ENCODE measurements at places on chromosomes 13 and 19.

DNA sequence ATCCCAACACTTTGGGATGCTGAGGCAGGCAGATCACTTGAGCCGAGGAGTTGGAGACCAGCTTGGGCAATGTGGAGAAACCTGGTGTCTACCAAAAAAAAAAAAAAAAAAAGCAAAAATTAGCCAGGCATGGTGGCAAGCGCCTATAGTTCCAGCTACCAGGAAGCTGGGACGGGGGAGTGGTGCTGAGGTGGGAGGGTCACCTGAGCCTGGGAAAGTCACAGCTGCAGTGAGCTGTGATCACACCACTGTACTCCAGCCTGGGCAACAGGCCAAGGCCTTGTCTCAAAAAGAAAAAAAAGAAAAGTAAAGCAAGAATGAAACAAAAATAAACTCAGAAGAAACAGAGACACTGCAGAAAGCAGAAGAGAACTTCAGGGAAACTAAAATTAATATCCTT is 31.6 kb downstream of the MTRF1 start:
- no peak for DNase-seq

GRCh38 chr13:95403349-95404140 is 102.3 kb upstream of the ABCC4 start:
- no peak for DNase-seq

- no peak for DNase-seq
Observed at GRCh38 chr19:47839913-47840312, 18.2 kb downstream of the CRX start.

GRCh38 chr13:57629821-57630235 is 1.7 kb upstream of the PCDH17 start:
- no peak for DNase-seq

GRCh38 chr13:71513411-71514033 is 353.5 kb downstream of the DACH1 start:
- no peak for DNase-seq

DNA sequence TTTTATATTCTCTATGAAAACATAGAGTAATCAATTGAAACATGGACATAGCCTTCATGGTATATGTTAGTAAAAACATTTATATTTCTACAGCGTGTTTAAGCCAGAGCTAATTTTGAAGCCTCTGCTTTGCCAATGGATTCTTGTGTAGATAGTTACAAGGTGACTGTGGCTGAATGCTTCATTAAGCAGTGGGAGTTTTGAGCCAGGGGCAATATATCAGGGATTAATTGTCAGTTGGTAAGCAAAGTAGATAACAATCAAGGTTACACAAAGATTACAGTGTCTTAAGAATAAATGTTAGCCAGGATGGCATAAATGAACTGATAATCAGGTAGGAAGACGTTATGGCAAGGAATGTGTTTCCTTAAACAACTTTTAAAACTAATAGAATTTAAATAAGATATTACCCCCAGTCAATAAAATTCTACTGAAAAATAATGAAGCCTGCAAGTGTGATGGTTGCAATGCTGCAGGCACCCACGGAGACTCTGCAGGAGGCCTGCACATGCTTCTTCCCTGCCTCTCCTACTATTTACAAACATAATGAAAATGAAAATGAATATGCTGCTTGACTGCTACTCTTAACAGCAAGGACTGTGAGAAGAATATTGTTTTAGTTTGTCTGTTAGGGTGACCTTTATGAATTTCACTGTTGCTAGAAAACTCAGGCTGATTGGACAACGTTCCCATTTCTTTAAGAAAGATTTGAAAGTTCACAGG is 588.5 kb downstream of the GPC5 start:
- no peak for DNase-seq

DNA sequence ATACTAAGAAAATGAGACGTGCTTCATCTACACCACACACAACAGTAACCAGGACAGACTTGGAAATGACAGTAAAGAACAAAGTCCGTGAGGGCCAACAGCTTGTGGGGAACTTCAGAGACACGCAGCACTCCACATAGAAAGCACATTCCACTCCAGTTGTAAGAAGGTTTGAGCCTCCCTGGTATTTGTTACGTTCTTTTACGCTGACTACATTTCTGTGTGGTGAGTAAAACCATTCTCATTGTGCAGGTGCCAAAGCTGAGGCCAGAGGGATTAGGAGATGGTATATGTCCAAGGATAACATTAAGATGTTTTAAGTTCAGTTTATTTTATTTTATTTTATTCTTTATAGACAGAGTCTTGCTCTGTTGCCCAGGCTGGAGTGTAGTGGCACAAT is 1189.9 kb downstream of the UQCRFS1 start:
- no peak for DNase-seq

DNA sequence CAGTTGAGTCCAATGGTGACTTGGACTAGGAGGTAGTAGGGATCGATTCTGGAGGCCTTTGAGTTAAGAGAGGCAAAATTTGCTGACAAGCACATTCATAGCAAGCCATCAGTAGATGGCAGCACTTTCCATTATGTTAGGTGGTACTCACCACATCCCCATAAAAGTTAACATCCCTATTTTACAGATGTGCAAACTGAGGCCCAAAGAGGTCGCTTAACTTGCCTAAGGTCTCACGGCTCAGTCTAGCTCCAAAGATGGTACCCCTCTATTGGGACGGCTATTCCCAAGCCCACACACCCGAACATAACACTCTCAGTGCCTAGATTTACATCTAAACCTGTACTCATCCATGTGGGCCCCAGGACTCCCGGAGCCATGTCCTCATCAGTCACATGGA is 21.5 kb upstream of the FOSB start:
- DNase-seq = no peak

DNA sequence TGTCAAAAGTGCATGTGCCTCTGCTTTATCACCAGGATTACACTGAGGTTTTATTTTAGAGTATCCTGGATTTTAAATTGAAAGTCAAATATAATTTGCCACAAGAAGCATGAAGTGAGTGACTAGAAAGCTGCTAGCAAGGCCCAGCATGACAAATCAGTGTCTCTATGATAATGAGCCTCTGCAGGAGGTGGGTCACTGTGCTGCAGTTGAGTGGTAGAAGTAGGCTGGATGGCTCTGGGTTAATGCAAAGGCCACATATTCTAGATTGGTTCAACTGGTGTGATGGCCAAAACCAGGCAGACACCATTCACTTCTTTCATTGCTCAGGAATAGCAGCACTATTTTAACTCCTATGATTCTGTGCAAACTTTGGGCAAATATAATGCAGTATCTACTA is 491.5 kb downstream of the OLFM4 start:
- no peak for DNase-seq

- DNase-seq = no peak
Observed at GRCh38 chr13:46035066-46035465, 17.5 kb downstream of the ZC3H13 start.

- no peak for DNase-seq
Observed at GRCh38 chr13:103403148-103403740, 337.0 kb upstream of the SLC10A2 start.

DNA sequence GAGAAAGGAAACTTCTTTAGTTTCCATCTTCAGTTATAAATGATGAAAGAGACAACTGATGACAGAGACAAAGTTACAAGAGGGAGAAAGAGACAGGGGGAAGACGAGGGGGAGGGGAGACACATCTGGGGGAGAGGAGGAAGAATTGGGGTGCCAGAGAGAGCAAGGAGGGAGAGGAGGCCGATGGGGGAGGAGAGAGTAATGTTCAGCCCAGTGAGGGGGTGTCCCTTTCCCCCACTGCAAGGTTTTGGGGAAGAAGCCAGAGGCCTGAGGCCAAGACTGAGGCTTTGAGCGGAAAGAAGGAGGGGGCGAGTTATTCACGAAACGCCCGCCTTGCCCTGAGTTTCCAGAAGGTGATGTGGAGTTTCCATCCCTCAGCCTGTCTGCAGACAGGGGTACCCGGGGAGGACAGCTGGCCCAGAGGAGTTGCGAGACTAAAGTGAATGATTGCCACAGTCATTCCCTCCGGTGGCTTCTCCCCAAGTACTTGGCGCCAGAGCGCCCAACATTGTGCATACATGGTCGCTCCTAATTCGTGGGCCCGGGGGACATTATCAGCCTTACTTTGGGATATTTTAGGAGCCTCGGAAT is 558 bp upstream of the PPAN start:
- no peak for DNase-seq

GRCh38 chr13:110399801-110400200 is 92.7 kb downstream of the COL4A2 start:
- no peak for DNase-seq

DNA sequence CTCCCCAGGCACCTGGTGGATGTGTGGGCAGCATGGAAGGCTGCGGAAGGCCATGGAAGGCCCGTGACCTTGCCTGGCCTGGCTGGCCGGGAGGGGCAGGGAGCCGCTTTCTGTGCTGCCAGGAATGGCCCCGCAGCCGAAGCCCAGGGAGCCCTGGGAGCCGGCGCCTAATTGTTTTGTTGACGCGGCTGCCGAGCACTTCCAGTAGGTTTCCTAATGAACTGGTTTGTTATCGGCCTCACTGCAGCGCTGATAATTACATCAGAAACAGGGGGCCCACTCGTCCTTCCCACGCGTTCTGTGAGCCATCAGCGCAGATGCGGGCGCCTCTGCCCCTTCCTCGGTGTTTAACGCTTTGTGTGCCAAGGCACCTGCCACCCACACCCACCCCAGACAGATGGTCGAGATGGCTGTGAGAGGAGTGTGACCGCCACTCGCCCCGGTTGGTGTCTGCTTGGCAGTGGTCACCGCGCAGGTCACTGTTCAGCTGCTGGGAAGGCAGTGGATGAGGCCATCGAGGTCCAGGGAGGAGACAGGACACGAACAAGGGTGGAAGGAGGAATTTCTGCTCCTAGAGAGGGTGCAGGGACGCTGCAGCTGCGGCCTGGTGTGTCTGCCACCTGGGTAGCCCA is 124.5 kb downstream of the KDM4B start:
- DNase-seq = no peak

All from bone marrow (tissue), 2 donors.